ENCODE measurements at places on chromosomes 1 and 21.

DNA sequence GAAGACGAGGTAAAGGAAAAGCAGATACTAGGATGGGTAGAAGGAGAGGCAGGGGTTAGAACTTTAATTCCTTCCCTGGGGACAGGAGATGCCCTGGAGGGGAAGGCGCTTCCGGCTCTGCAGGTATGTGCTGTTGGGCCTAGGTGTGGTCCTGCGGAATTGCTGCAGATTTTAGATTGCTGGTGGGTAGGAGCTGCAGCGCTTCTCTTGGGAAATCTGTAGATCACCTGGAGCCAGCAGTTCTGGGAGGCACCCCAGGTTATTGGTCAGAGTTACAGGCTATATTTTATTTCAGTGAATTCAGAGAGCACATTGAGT, 1.1 kb downstream of the MGST3 start:
- no peak for DNase-seq

DNA sequence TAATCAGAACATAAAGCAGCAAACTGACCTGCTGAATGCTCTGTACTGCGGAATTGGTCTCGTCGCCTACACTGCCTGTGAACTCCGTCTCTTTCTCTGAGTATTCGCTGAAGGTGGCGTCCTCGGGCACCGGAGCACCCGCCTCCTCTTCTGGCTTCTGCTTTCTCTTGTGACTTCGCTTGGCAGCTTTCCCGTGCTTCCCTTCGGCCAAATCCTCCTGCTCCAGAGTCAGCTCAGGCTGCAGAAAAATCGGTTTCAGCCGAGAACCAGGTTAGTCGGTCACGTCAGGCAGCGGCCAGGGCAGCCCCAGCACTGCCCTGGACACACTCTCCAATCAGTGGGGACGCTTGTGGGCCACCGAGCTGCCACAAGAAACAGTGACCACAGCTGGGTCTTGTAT, 35.8 kb upstream of the RIPK4 start:
- DNase-seq: no peak

- no peak for DNase-seq
Measured at GRCh38 chr1:4076346-4076745, 176.3 kb upstream of the C1orf174 start.

DNA sequence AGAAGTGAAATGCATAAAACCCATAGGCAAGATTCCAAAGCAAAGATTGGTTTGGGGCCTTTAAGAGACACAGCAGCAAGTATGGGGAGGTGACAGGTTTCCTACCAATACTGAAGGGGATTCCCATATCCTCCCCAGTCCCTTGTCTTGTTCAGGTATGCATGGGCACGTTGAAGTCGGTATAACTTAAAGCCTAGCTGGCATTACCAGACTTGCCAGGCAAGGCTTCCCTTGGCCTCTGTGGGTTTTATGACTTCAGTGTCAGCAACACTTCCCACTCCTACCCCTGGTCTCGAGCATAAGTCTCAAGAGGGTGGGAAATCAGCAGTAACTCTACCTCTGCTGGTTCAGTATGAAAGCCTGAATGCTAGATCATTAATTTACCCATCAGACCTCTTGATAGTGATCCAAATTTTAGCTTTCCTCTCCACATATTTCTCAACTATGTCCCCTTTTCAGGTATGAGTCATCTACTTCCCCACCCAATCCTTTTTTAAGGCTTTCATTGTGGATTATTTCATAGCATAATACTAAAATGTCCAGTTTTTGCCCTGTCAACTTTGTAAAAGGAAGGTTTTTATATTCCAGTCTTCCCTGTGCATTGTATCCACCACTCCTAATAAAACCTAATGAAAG, 6.8 kb downstream of the CYP4X1 start:
- no peak for DNase-seq

DNA sequence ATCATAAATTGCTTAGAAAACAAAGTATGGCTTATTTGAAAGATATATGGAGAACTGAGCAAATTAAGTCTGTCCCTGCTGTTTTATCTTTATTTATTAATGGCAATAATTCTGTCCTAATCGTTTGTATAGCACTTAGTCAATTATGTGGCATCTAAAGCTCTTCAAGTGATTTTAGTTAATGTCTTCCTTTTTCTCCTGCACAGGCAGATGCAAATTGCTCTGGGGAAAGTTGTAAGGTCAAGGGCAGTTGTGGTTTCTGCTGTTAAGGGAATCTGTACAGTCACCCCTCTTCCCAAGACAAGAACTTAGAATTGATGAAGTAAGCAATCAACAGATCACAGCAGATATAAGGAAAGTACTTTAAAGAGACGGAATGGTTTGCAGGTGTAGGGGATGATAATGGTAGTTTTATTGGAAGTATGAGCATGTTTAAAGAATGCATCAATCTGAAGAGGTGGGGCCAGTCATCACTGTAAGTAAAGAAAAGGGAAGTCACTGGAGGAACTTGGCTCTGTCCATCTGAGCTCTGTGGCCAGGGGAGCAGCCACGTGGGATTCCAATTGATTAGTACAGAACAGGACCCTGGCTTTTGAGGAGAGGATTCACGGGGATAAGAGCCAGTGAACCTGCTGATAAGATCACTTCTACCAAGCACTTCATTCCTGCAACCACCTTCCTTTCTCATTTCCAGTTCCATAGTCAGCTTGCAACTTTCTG, 116.0 kb upstream of the KCNJ6 start:
- DNase-seq: no peak

DNA sequence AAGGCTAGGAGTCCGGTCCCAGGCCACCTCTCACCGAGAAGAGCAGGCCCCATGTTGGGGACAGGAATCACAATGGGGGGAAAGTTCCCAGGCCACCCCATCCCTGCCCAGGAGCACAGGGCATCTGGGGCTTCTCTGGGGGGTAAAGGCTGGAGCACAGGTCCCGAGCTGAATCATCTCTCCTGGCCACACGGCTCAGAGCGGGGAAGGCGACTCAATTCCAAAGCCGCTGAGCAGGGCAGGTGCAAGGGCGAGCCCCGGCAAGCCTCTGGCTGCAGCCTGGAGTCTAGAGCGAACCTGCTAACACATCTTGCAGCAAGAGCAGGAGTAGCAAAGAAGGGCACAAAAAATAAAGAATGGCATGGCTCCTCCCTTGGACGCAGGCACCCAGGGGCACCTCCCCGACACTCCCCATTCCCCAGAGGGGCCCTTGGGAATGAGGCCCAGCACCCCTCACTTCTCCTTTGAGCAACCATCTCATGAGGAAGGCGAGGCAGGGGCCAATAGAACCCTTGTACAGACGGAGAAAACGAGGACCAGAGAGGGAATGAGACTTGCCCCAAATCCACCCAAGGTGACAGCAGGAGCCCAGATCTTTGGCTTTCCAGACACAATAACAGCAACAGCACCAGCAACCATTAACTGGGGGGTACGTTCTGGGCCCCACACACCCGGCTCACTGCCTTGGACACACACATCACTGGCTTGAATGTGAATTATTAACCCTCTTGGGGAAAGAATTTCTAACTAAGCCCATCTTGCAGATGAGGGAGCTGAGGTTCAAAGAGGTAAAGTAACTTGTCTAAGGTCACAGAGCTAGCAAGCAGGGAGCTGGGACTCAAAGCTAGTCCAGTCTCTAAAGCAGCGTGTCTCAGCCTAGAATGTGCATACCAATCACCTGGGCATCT, 20.7 kb upstream of the ALDH4A1 start:
- no peak for DNase-seq

DNA sequence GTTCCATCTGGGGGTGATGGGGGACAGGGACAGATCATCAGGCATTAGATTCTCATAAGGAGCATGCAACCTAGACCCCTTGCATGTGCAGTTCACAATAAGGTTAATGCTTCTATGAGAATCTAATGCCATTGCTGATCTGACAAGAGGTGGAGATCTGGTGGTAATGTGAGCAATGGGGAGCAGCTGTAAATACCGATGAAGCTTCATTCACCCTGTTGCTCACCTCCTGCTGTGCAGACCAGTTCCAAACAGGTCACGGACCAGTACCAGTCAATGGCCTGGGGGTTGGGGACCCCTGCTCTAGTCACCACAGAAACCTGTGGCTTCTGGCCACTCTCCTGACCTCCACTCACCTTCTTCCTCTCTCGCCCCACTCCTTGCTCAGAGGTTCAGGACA, 229.9 kb downstream of the PTPRU start:
- no peak for DNase-seq

GRCh38 chr1:234554218-234554697, 55.7 kb downstream of the IRF2BP2 start:
- DNase-seq: no peak

- DNase-seq: no peak
Measured at GRCh38 chr1:241536304-241536703, 4.1 kb downstream of the KMO start.

- no peak for DNase-seq
Measured at GRCh38 chr1:43039228-43040055, 80.8 kb upstream of the SLC2A1 start.

All from stimulated activated CD4-positive, alpha-beta T cell treated with anti-CD3 and anti-CD28 coated beads, Interleukin-12 subunit alpha, Interleukin-12 subunit beta, amount 100 ng/mL, for 24 hours (primary cell).